ENCODE measurements at places on chromosomes 12 and 14.

DNA sequence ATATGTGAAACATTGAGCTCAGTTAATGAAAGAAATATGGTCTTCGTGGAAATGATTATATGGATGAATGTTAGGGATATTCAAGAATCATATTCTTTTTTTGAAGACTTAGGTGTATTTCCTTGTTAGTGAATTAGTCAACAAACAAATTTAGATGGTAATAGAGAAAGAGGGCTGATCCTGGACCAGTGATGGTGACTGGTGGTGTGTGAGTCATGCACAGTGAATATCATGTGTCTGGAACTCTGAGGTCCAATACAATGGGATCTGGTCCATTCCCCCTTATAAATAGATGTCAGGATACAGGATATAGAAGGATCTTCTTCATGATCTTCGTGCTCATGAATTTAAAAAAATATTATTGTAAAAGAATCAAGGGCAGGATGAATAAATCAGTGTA, 64.4 kb upstream of the RTL1 start:
- no peaks in the 10 kb centered on the region for H3K27me3 ChIP-seq
- no peaks in the 10 kb centered on the region for H3K36me3 ChIP-seq
- H3K4me3 ChIP-seq = no peak overlapping the region
- no peaks in the 10 kb centered on the region for H3K4me1 ChIP-seq
- DNase-seq = no peak

DNA sequence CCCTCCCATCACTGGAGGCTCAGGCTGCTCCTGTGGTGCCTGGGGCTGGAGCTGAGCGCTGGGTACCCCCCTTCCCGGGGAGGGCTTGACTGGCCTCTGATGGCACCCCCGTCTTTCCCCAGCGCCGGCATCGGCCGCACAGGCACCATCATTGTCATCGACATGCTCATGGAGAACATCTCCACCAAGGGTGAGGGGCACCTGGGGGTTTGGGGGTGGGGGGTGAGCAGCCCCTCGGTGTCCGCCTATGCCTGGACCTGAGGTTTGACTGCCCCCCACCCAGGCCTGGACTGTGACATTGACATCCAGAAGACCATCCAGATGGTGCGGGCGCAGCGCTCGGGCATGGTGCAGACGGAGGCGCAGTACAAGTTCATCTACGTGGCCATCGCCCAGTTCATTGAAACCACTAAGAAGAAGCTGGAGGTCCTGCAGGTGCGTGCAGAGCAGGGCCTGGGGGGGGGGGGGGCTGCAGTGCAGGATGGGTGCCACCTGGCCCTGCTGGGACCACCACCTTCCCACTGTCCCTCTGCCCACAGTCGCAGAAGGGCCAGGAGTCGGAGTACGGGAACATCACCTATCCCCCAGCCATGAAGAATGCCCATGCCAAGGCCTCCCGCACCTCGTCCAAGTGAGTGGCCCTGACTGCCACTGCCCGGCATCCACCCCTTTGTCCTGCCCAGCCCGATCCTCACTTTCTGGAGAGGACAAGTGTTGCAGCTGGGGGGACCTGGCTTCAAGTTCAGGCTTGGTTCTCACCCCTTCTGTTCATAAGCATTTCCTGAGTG, 8.8 kb downstream of the PTPN6 start:
- peaks cover 58% of the 10 kb centered on the region for H3K36me3 ChIP-seq
- DNase-seq = no peak
- H3K4me1 ChIP-seq = peaks cover 93% of the 10 kb centered on the region
- H3K4me3 ChIP-seq = peak overlapping the region; percentile 88
- peak overlapping the region; percentile 98 for H3K27ac ChIP-seq
- H3K27me3 ChIP-seq = no peaks in the 10 kb centered on the region

- peaks cover 15% of the 10 kb centered on the region for H3K27me3 ChIP-seq
- peak within 1 kb of the TSS; percentile 80 for H3K4me3 ChIP-seq
- H3K27ac ChIP-seq = no peak within 1 kb of the TSS
- peak; percentile 59 for DNase-seq
These were observed at the start of gene IGFBP6 for GRCh38 chr12:53097564-53098353. IGFBP6 (plus strand) TSS chr12:53097667; CDS start chr12:53097718, 51 bp downstream.

- H3K4me3 ChIP-seq = peak overlapping the region; percentile 12
- peaks cover 62% of the 10 kb centered on the region for H3K4me1 ChIP-seq
- DNase-seq = no peak
- peaks cover 1% of the 10 kb centered on the region for H3K36me3 ChIP-seq
- H3K27me3 ChIP-seq = no peaks in the 10 kb centered on the region
- H3K27ac ChIP-seq = peak overlapping the region; percentile 94
These were observed 198.2 kb upstream of the PLEKHG7 start for GRCh38 chr12:92504594-92504981.

DNA sequence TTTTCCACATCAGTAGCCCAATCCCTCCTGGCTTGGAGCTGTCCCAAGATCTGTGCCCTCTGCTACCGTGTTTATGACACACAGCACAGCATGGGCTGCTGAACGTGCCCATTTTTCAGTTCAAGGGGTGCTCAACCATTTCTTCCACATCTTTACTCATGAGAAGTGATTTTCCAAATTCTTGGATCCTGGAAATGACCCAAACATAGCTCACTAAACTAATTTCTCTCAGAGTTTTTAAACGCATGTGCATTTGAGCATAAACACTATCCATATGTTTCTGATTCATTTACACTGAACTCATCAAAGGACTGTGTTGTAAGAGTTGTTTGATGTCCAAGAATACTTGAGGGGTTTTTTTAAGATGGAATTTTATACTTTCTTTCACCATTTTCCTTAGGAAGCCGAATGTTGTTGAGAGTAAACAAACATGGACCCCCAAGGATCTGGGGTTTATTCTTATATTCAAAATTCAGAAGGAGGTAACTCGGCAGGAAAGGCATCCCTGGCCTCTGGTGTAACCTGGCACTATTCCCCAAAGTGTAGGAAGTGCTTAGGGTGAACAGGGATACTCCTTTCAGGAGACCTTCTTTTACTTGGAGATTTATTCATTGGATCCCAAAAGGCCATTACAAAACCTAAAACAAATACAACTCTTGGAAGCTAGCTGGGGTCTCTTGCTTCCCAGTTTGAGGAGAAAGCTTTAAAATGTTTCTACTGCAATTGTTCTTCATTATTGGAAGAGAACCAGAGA, 215.0 kb downstream of the BMP4 start:
- H3K4me1 ChIP-seq = no peaks in the 10 kb centered on the region
- no peaks in the 10 kb centered on the region for H3K27me3 ChIP-seq
- no peaks in the 10 kb centered on the region for H3K36me3 ChIP-seq
- H3K27ac ChIP-seq = no peak overlapping the region
- DNase-seq = no peak
- H3K4me3 ChIP-seq = no peak overlapping the region

- H3K36me3 ChIP-seq = no peaks in the 10 kb centered on the region
- peak overlapping the region; percentile 54 for H3K27ac ChIP-seq
- peak overlapping the region; percentile 50 for H3K4me3 ChIP-seq
- H3K4me1 ChIP-seq = peaks cover 25% of the 10 kb centered on the region
- no peak for DNase-seq
These were observed 229.4 kb downstream of the ZFP36L1 start for GRCh38 chr14:68563251-68564131.

Measured in activated B cell treated with CpG ODN at 0.5 μM for 24 hours (primary cell).